ENCODE measurements at places on chromosomes 16 and 17.

DNA sequence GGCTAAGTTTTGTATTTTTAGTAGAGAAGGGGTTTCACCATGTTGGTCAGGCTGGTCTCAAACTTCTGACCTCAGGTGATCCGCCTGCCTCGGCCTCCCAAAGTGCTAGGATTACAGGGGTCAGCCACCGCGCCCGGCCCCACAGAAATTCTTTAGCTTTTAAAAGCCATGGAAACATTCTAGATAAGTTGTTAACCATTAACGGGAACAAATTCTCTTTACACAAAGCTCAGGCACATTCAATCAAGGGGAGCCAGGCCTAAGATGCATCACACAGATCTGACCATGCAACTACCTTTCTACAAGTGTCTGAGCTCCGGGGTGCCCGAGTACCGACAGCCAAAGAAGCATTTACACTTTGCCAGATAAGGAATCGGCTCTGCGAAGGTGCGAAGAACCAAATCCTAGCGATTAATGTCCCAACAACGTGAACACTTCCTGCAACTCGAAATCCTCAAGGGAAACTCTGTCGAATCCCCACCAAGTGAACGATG, 1.0 kb downstream of the EMC8 start:
- DNase-seq: no peak

DNA sequence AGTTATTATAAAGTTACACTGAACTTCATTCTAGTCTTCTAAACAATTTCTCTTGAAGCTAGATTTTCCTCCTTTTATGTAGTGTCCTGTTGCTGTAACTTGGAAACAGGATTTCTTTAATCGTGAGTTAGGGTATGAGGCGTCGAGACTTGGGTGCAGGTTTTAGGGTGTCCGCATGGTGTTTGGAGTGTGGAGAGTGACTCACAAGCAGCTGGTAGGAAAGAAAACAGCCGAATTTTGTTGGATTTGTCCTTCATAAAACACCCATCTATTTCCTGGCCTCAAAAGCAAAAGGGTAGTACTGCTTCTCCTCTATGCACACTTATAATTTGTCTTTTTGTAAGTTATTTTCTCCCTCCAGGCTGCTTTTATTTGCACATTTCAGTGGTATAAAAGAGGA, 1.6 kb downstream of the RPTOR start:
- DNase-seq: no peak

- DNase-seq: no peak
These were observed 18.6 kb upstream of the POLR3E start for GRCh38 chr16:22278441-22279230.

- DNase-seq: no peak
These were observed 2.4 kb downstream of the FOXL1 start for GRCh38 chr16:86580791-86581170.

GRCh38 chr17:55266958-55267688, 2.4 kb downstream of the HLF start:
- DNase-seq: no peak
